ENCODE measurements at places on chromosomes 6 and 20.

DNA sequence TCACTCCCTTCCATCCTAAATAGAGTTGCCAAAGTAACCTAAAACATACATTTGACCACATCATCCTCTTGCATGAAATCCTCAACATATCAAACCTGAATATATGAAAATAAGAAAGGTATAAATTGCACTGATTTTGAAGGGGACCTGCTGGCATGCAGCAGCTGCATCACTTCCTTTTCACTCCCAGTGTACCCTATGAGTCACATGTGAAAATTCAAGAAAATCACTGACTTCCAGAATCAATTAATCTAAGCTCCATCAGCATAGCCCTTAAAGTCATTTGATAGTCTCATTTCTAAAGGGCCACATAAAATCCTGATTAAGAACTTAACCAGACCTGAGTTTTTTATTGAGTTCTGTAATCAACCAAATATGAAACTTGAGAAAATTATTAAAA lies 24.3 kb downstream of the SNX14 start:
- DNase-seq: no peak

DNA sequence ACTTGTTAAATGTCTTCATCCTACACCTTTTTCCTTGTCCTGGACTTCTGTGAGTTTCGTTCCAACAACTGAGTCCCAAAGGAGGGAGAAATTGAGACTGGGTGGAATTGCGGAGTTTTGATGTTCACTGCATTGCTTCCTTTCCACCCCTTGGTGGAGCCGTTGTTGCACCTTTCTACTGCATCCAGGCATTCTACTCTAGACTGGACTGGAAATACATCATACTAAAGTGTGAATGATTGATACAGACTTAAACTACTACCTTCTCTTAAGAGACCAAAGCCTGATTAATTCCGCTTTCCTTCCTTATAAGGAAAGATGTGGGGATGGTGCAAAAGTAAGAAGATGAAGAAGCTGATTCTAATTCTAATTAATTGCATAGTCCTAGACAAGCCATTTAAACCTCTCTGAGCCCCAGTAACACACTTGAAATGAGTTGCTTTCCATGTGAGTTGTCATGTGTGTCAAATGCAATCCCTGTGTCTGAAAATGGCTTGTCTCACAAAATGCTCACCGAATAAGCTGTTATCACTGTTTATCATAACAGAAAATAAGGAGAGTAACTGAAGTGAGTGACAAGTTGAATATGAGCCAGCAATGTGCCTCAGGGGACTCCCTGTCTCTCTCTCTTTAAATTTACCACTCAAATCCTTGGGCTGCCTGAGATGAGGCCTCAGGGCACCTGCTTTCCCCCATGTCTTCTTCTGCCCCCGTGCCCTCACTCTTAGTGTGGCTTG lies 338.3 kb upstream of the CHD6 start:
- no peak for DNase-seq

- no peak for DNase-seq
These were observed 39.6 kb downstream of the ESR1 start for GRCh38 chr6:151847064-151847463.

DNA sequence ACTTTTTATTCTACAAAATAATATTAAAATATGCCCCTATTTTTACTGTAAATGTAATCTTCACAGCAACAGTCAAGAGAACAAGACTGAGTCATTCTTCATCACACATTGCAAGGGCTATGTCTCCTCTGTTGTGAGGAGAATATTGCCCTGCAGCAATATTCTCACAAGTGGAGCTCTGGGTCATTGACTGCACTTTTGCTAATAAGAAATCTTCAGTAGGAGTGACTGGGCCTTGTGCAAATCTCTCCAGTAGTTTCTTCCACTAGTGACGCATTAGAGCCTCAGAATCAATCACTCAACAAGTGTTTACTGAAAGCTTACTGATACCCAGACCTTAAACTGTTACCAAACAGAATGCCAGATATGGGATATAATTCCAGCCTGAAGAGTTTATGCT lies 49.1 kb downstream of the LAMA2 start:
- no peak for DNase-seq

- DNase-seq: no peak
These were observed 140.5 kb downstream of the EYA2 start for GRCh38 chr20:47035026-47035590.

DNA sequence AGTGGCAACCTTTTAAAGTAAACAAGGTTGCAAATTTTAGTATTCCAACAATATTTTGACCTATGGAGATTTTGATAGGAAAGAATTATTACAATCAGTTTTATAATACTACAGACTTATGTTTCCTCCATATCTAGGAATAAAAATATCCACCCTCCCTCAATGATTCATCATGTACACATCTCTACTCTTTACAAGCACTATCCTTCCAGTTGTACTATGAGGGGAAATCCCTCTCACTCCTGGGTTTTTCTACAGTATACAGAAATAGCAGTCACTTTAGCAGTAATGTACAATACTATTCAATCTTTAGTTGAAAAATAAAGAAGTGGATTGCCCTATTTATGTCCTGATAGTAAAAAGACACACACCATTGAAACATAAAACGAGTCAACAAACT lies 46.3 kb upstream of the SCML4 start:
- no peak for DNase-seq

- no peak for DNase-seq
These were observed 272.3 kb downstream of the KHDC1L start for GRCh38 chr6:72952808-72953630.

DNA sequence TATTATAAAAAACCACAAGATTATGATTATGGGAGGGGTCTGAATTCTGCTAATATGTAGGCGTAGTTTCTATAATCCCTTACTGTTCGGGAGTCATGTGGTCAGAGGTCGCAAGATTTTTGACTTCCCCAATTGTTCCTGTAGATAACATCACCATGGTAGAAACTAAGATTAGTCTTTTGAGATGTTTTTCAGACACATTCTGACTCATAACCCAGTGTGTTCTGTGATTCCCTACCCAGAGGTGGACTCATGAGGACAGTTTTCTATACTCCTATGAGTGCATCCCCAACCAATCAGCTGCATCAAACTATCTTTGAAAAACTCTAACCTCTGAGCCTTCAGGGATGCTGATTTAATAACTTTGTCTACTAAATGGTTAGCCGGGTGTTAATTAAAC lies 175.5 kb downstream of the RFPL4B start:
- DNase-seq: no peak

- DNase-seq: no peak
These were observed 6.6 kb downstream of the MOG start for GRCh38 chr6:29663300-29664042.

DNA sequence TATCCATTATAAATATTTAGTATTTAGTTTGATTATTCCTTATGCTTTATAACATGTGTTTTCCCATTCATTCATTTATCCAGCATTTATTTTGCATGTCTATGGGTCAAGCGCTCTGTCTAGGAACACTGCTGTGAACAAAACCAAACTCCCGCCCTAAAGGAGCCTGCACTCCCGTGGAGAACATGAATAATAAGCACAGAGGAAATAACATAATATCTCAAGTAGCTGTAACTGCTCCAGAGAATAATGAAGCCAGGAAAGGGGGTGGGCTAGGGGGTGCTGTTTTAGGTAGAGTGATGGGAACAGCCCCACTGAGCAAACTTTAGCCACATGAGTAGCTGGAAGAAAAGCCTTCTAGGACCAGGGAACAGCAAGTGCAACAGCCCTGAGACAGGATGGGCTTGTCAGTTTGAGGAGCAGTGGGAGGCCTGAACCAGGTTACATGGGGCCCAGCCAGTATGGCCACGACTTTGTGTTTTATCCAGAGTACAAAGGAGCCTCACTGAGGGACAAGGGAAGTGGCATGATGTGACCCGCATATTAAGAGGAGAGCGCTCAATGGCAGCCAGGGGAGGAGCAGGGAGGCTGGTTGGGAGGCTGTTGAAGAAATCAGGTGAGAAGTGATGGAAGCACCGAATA lies 24.4 kb upstream of the PRND start:
- no peak for DNase-seq

- DNase-seq: no peak
These were observed 197.0 kb downstream of the CLIC5 start for GRCh38 chr6:45818655-45819054.

- DNase-seq: no peak
These were observed 10.6 kb downstream of the SIRPG start for GRCh38 chr20:1646975-1647431.

DNA sequence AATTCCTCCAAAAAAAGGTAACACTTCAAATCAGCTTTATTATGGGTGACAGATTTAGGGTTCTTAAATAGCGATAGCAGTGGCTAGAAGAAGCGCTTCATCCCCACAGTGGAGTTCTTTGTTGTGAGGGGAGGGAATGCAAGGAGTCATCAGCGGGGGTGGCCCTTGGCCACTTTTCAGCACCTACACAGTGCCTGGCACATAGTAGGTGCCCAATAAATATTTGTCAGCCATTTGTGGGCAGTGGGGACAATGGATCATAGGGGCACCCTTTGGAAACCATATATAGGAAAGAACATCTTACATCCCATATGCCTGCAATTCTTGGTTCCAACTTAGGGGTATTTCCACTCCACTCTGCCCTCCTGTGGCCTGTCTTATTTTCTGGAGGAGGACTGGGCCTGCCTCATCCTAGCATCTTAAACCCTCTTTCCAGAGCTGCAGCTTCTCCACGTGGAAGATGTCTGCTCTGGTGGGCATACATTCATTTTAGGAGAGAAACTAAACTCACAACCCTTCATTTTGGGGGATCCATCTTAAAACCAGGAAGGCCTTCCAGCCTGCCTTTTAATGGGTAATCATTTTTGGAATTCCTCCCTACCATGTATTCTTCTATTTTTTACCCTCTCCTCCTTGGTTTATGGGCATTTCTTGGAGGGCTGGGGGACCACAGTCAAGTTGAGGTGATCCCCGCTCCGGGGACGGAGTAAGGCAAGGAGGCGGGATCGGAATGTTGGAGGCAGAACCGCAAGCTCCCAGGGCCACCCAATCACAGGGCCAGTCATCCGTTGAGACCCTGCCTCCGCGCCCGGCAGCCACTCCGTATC lies 2.6 kb upstream of the GPSM3 start:
- DNase-seq: no peak

DNA sequence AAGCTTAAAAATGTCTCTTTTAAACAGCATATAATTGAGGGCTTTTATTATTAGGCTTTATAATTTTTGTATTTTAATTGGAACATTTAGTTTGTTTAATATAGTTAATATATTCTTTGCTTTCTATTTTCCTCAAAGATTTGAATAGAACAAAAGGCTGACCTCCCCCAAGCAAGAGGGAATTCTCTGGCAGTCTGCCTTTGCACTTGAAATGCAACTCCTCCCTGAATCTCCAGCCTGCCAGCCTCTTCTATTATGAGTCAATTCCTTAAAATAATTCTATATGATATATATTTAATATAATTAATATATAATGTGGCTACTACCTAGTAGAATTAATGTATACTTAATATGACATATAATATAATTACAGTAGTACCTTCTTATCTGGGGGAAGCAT lies 69.2 kb downstream of the PTPRA start:
- no peak for DNase-seq

GRCh38 chr6:131048933-131049515 lies 14.0 kb downstream of the EPB41L2 start:
- no peak for DNase-seq

GRCh38 chr6:137791281-137792159 lies 75.5 kb upstream of the TNFAIP3 start:
- DNase-seq: no peak

- DNase-seq: no peak
These were observed 5.3 kb upstream of the STX11 start for GRCh38 chr6:144144996-144145395.

DNA sequence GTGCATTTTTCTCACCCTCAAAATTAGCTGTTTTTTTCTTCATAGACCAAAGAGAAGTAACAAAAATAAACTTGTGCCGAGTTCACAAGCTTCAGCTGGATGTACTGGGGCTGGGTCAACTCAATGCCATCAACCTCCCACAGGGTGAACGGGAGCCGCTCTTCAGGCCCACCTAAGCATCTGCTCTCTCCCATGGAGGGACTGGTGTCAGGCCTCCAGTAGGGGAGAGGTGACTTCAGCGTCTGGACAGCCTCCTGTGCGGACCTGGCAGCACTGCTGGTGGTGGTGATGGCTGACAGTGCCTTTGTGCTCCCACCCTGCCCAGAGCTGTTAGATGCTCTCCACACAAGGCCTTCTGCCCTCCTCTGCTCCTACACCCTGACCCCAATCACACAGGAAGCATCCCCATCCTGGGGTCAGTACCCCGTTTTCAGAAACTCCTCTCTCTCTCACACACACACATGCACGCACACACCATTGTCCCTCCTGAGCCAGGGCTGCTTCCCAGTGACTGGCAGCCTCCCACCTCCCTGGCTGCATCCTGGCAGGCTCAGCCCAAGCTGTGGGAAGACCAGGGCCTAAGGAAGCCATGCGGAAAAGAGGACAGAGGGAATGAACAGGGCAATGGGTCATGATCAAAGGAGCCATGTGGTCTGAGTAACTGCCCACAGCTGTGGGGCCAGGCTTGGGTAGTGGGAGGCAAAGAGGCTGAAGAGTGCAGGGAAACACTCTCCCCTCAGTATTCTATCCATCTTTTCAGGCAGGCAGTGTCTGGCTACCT lies 17.7 kb downstream of the CST8 start:
- DNase-seq: no peak

DNA sequence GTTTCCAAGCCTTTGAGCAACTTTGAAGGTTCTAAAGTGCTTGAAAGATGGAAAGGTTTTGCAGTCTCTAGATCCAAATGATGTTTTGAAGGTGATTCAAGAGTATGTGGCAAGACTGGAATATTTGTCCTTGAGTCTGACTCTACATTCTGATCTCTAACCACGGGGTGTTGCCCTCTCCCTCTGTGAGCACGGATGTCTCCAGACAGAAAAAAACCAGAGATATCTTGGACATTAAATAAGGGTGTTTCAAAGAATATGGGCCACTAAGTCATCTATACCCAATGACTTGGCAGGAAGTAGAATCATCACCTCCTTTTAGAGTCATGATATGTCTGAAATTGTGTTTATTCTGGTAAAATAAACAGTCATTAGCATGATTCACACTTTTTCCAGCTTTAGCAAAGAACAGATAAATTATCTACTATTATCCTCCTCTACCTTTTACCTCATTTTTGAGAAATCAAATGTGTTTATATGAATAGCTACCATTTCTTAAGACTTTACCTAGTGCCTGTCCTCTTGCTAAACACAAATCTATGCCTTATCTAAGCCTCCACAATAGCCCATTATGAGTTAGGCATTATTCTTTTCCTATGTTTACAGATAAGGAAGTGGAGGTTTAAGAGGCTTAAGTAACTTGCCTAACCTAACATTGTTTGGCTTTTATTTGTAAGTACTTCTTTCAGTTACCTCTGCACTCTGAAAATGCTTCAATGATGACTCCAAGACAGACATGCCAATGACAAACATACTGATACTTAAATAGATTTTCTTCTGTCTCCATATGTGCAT lies 384.4 kb downstream of the BMP2 start:
- no peak for DNase-seq

- no peak for DNase-seq
These were observed 36.0 kb downstream of the DNAH8 start for GRCh38 chr6:38750968-38751615.

Measured in DMS153 (cell line).